NCI-H1436 (cell line): ENCODE measurements at places on chromosomes 1 and 21.

DNA sequence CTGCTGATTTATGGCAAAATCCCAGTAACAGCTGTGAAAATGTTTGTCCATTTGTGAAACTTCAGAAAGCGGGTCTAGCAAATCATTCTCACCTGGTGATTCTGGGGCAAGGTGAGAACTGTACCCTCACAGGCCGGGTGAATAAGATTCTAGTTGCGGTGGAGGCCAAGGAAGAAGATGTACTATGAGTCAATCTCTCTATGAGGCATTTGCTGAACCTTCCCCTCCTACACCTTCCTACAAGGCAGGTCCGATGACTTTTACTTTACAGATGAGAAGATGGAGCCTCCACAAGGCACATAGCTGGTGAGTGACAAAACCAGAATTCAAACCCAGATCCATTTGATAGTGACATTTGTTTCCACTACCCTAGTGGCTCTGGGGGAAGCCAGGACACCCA lies 72.7 kb downstream of the BACH1 start:
- DNase-seq: no peak

- DNase-seq: no peak
Observed at GRCh38 chr1:150021191-150021694, 10.7 kb upstream of the OTUD7B start.

DNA sequence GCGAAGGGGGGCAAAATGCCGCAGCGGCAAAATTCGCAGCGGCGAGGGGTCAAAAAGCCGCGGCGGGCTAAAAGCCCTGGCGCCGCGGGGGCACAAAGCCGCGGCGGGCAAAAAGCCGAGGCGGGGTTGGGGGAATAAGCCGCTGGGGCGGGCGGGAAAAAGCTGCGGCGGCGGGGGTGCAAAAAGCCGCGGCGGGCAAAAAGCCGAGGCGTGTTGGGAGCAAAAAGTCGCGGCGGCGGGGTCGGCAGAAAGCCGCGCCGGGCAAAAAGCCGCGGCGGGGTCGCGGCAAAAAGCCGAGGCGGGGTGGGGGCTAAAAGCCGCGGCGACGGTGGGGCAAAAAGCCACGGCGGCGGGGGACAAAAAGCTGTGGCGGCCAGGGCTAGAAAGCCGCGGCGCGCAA lies 3902.5 kb downstream of the SRGAP2C start:
- DNase-seq: no peak

- DNase-seq: no peak
Observed at GRCh38 chr1:79551321-79551720, 544.8 kb upstream of the ADGRL4 start.

DNA sequence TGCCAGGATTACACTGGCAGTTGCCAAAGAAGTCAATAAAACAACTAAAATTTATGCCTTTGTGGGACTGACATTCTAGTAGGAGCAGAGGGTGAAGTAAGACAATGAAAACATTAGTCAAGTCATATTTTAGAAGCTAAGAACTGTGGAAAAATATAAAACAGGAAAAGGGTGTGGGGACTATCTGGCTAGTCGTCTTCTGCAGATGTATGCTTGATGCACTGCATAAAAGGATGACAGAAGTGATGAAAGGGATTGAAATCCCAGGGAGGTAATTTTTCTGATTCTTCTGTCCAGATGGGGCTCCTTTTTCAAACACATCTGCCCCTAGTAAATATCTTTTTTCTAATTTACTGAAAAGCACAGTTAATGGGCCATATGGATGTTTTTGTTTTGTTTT lies 706.3 kb downstream of the ADGRL2 start:
- no peak for DNase-seq

DNA sequence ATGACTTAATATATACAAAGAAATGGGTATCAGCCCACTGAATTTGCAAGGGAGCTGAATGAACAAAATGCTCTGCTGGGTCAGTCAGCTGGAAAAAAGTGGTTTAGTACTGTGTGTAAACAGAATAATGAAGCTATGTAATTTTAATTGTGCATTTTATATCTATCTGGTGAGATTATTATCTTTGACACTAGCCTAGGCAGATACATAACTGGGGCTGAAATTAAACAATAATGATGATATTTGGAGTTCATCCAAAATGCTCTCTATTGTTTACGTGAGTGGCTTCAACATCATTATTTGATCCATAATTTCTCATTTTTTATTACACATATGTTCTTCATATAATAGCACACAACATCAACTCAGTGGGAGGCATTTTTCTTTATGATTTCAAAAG lies 208.5 kb upstream of the SNX7 start:
- no peak for DNase-seq

GRCh38 chr1:109990302-109990653 lies 5.7 kb downstream of the AHCYL1 start:
- DNase-seq: no peak

GRCh38 chr1:30758785-30759380 lies 1.3 kb upstream of the LAPTM5 start:
- no peak for DNase-seq

GRCh38 chr1:178330153-178330552 lies 166.6 kb downstream of the CLEC20A start:
- no peak for DNase-seq

- no peak for DNase-seq
Observed at GRCh38 chr1:183887826-183888819, 83.2 kb downstream of the RGL1 start.

DNA sequence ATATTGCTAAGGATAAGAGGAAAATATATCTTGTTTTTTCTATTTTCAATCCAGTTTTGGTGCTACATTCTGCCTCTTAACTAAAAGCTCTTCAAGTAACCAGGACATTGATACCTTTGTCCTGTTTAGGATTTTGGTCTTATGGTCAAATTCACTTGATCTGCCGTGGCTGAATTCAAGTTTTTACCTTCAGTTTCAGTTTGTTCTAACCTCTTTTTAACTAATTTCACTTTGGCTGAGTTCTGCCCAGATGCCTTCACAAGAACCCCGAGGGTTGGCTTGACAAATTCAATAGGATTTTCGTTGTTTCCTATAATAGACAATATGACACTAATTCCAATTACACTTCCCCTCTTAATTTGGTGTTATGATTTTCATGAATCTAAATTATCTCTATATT lies 84.5 kb upstream of the C1orf21 start:
- no peak for DNase-seq
